Suprapubic skin (tissue), 4 donors: ENCODE measurements at places on chromosomes 13 and 19.

DNA sequence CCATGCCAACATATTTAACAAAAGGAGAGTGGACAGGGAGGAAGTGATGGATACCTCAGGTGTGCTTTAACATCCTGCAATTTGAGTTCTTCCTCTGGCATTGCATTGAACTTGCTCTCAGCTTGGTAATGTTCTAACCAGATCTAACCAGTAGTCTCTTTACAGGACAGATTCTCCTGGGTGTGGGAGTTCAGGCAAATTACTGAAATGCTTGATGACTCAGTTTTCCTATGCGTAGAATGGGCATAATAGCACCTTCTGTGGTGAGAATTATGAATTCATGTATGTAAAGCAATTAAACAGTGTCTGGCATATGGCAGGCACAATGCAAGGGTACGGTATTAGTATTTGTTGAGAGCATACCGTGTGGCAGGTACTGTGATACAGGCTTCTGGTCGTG, 3.6 kb downstream of the AKAP11 start:
- no peak for DNase-seq

GRCh38 chr19:14112809-14113385, 4.7 kb downstream of the PRKACA start:
- no peak for DNase-seq

DNA sequence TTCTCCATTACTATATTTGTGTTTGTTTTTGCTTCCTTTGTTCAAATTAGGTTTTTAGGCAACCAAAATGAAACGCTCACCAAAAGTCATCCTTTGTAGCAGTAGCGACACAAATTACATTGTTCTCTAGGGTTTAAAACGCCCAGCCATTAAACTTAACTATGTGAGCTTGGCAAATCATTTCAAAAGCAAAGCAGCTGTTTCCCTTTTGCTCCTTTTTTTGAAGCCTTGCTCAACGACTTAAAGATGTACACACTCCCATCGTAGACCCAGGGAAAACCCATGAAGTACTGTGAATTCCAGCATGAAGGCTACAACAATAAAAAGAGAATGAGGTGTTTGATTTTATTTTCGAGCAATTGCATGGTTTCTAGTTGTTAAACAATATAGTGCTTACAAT, 106.7 kb downstream of the RAP2A start:
- no peak for DNase-seq

GRCh38 chr13:98488736-98489135, 88.2 kb downstream of the STK24 start:
- no peak for DNase-seq

GRCh38 chr13:30088312-30088855, 219.0 kb downstream of the KATNAL1 start:
- DNase-seq, result no peak

- DNase-seq, result no peak
These were observed at the start of gene ERFL for GRCh38 chr19:41928221-41928683. Gene ERFL (minus strand): TSS chr19:41928449. CDS start chr19:41912919, 15,530 bp downstream.

DNA sequence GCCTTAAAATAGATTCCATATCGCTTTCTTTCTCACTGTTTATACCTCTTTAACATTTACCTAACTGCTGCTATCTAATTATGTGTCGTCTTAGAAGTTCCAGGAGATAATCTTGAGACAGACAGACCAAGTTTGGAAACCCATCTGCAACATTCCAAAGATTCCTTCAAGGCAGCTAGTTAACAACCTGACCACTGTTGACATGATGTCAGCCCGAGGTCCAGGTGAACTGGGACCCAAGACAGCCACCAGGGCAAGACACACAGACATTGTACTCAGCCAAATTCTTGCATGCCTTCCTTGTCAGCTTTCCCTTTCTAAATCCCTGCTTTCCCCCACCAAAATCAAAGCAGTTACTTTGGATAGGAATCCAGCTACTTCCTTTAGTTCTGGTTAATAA, 1476.5 kb upstream of the PRR20A start:
- no peak for DNase-seq

DNA sequence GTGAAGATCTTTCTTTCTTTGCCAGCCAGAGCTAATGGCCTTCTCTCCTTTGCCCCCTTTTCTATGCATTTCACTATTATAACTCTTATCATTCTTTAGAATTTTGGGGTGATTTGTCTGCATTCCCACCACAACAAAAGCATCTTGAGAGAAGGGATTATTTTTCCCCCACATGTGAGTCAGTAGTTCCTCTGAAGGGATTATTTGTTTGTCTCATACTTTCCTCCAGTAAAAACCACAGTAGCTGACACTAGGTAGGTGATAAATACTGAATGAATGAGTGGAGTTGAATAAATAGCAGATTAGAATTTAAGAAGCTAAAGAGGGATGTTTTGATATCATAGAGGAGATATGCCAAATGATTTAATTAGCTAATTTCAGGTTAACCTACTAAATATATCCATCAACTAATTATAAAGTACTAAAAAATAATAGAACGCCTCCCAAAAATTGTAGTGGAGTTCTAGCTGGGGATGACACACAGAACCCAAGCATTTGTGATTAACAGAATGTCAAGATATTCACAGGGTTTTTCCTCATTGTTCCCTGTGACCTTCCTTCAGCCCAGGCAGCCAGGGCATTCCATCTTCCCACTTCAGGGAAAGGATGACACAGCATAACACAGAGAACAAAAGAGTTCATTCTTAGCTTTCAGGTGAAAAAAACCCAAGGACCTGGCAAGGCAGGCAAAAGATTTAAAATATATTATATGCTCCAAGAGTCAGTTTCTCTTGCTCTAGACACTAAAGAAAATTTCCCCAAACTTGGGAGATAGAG, 3.5 kb upstream of the TBC1D4 start:
- DNase-seq, result no peak

- DNase-seq, result no peak
These were observed 193.6 kb downstream of the RAP2A start for GRCh38 chr13:97627566-97627965.
